ENCODE measurements at places on chromosomes 5 and 9.

DNA sequence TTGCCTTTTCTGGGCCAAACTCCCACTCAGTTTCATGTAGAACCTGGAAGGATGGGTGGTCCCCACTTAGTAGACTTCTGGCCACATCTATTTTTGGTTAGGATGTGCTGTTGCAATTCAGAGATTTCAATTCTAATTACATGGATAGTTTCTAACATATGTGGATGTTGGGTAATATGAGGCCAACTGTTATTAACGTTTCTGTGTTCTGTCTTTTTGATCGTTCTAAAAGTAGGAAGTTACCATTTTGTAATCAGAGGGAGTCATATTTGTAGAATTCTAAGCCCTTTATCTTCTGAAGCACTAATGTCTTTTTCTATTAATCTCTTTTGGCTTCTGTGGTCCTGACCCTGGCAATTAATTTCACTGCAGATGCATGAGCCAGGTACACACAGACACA, 141.6 kb upstream of the SPEF2 start:
- DNase-seq: no peak

- DNase-seq: no peak
Observed at GRCh38 chr5:143086908-143087637, 316.4 kb downstream of the NR3C1 start.

- no peak for DNase-seq
Observed at GRCh38 chr9:117245175-117245829, 169.6 kb downstream of the ASTN2 start.

DNA sequence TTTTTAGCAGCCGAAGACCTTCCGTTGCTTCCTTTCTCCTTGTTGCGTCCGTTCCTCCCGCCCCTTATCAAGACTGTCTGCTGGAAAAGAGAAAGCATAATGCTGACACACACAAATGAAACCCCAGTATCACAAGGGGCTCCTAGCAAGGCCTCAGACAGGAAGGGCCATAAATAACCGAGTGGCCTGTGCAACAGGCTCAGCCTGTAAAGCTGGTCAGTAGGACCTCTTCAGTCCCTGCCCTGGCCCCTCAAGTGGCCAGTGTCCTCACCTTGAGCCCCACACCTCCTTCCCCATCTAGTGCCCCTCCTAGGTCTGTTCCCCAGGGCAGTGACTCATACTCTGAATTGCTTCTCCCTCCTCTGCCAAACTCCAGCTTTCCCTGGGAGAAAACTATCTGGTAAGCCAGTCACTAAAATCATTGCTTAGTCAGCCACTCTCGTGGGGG, 174.6 kb upstream of the IL12B start:
- DNase-seq: no peak

DNA sequence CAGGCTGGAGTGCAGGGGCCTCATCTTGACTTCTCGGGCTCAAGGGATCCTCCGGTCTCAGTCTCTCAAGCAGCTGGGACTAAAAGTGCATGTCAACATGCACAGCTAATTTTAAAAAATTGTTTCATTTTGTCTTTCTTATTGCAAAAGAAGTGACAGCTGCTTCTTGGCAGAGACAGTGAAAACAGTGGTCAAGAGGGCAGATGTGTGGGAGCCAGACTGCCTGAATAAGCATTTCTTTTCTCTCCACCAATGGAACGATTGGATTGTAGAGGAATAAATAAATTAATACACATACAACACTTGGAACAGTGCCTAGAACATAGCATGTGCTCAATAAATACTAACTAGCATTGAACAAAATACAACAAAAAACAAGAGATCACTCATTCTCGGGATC, 27.4 kb upstream of the KIF4B start:
- DNase-seq: no peak

- no peak for DNase-seq
Observed at GRCh38 chr5:76025069-76025468, 58.1 kb upstream of the SV2C start.

- DNase-seq: no peak
Observed at GRCh38 chr9:36158122-36158521, 11.1 kb upstream of the CCIN start.

DNA sequence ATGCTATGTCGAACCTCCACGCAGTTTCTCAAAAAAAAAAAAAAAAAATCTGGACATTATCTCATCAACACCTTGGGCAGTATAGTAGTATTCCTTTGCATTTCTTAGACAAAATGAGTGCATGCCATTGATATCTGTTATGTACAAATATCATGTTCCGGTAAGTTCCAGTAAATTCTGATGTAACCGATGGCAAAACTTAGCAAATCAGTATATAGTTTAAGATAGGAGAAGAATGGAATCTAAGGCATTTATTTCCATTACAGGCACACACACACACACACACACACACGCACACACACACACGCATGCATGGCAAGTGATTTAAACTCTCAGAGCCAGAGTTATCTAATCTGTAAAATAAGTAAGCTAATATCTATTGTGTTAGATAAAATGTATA, 356.5 kb upstream of the TUSC1 start:
- no peak for DNase-seq

GRCh38 chr5:179033004-179033580, 9.5 kb downstream of the ZNF879 start:
- DNase-seq: no peak

DNA sequence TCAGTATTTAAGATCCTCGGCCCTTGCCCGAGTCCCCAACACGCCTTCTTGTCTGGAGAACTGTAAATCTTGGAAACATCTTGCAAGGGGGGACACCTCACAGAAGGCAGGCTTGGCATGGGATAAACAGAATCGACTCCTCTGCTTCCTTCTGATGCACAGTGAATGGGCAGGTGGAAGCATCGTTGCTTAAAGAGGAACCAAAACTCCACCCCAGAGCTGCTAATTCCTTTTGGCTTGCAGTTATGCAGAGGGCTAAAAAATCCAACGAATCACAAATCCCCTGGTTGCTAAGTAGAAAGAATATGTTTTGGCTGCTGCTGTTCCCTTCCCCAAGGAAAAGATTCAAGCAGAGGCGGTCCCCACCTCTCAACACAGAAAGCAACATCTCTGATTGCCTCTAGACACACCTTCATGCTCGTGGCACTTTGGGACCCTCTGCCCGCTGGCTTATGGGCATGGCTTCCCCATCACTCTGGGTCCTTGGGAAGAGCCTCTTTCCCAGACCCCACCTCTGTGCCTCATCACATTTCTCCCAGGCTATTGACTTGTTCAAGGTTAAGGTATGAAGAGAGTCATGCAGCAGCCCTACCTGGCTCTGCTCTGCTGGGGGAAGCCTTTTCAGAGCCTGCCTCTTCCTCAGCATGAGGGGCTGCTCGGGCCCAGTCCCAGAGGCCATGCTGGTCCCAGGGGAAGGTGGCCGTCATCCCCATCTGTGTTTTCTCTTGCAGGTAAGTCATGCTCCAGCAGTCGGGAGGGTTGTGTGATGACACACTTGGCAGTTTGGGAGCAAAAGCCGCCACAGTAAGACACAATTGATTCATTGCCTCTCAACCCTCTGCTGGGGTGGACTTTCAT, 137.1 kb downstream of the KCNIP1 start:
- DNase-seq: no peak

DNA sequence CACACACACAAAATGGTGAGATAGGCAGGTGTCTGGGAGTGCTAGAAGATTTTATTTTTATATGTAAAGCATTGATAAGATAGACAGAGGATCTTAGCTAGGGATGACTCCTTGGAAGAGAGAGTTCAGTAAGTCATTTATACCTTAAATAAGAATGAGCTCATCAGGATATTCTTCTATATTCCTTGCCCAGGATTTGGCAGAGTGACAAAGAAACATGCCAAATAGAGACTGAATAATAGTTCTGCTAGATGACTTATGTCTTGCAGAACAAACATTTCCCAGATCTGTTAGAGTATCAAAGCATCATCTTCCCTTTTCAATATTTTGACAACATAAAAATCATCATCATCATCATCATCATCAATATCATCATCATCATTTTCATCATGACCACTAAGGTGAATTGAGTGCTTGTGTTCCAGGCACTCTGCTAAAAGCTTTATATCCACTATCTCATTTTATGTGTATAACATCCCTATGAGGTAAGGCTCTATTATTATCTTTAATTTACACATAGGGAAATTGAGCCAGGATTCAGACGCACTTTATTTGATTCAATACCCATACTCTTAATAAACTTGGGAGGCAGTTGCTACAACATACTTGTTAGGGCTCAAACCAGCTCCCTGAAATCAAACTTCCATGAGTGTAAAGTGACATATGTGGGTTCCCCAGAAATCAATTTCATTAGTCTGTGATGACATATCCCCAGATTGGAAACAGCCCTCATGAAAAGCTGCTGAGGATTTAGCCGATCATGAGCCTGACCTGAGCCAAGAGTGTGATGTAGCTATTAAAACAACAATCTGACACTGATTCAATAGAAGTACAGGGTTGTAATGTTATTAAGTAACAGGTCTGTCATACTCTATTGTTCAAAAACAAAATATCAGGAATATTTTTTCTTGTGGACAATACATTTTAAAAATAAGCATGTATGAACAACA, 176.3 kb upstream of the SEMA6A start:
- no peak for DNase-seq

DNA sequence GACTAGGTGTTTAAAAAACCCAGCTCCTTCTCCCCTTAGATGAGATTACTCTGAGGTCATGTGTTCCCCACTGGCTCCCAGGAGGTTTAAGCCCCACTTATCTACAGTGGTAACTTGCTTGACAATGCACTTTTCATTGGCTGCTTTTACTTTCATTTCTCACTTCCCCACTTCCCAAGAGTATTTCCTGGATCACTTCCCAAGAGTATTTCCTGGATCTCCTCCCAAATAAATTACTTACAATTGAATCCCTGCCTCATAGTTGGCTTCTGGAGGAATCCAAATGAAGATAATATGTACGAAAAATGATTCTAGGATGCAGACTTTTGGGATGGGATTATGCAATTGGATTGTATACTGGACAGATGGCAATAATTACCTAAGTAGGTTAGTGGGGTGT, 47.1 kb upstream of the CHSY3 start:
- DNase-seq: no peak

DNA sequence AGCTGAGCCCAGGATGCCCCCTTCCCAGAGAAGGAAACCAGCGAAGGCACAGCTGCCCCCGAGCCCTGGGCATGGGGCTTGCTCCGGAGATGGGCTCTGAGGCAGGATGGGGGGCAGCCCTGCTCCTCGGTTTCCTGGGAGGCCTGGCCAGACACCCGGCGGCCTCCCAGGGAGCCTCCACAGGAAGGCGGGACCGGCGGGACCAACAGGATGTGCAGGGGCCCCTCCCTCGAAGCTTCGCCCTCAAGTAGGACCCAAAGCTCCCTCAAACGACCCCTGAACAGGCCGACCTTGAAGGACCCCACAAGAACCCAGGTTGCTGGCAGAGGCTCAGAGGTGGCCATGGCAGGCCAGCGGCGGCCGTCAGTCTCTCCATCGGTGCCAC, 11.7 kb downstream of the EXD3 start:
- DNase-seq: no peak

DNA sequence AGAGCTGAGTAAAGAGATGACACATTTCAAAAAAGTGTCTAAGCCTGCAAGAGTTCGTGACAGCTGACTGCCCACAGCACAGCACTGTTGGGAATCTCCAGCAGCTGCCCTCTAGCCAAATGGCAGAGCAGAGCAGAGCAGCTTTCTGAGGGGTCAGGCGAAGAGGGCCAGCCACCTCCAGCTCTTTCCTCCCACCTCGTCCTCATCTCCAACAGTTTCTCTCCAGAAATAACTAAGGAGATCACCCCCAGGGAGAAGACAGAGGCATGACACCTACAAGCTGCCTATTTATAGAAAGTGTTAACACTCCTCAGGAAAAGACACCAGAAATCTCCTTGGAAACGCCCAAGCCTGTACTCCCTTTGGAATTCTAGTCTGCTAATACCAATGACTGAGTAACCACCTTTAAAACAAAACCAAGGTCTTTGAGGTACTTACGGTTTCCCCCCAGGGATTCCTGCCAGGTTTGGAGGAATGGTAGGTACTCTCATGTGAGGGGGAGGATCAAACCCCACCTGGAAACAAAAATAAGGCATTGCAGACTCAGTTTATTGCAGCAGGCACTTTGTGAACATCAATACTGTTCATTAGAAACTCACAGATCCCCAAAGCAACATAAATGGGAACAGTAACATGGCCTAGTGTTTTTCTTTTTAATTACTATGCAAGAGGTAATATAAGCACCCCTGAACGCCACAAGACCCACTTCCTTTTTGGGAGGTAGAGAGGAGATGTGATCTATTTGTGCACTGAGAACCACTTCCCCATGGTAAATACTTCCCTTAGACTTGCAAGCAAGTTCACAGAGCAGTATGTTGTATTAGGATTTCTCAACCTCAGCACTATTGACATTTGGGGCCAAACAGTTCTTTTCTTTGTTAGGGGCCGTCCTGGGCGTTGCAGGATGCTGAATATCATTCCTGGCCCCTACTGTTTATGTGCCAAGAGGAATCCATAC, 79.3 kb downstream of the TLE1 start:
- no peak for DNase-seq

All from CD4-positive, alpha-beta T cell treated with Interleukin-15 for 4 hours (primary cell).